Suppressor macrophage treated with lipopolysaccharide for 1 hour (primary cell): ENCODE measurements at places on chromosomes 7 and 10.

GRCh38 chr7:13920053-13920697 lies 69.3 kb downstream of the ETV1 start:
- DNase-seq, result no peak

- DNase-seq, result no peak
These were observed 54.4 kb downstream of the SH3PXD2A start for GRCh38 chr10:103800789-103801540.

GRCh38 chr10:56012101-56012500 lies 349.0 kb downstream of the ZWINT start:
- DNase-seq, result no peak

GRCh38 chr10:131096031-131096430 lies 215.5 kb downstream of the TCERG1L start:
- DNase-seq, result no peak

DNA sequence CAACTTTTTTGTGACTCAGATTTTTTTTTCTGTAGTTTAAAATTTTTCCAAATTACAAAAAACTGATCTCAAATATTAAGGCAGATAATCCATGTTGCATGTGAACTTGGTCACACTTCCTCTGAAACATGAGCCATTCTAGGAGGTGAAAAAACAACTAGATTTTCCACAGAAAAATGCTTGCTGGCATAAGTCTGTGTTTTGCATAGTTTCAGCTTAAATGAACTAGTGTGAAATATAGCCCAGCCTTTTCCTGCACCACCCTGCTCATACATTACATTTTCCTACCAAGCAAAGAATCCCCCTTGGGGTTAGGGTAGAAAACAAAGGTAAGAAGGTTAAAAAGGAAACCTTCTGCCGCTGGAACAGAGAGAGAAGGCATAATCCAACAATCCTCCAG lies 48.2 kb downstream of the SLC25A13 start:
- DNase-seq, result no peak

DNA sequence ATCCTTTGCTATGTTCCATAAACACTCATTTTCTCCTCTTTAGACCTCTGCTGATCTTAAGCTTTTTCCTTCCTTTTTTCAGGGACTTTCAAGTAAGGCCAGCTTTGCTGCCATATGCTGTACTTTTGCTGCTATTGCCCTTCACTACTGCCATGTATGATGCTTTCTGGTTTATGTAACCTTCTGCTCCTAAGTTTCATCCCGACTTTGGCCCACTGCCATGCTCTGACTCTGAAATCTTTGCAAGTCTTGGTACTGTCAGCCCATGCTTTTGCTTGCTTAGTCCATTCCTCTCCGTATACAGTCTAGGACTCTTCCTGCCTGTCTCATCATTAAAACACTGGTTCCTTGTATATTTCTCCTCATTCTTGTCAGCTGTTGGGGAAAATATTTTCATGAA lies 152.4 kb downstream of the RNF133 start:
- DNase-seq, result no peak

GRCh38 chr7:49892481-49892880 lies 119.0 kb downstream of the VWC2 start:
- DNase-seq, result no peak

GRCh38 chr7:114279901-114280300 lies 134.7 kb upstream of the FOXP2 start:
- no peak for DNase-seq

DNA sequence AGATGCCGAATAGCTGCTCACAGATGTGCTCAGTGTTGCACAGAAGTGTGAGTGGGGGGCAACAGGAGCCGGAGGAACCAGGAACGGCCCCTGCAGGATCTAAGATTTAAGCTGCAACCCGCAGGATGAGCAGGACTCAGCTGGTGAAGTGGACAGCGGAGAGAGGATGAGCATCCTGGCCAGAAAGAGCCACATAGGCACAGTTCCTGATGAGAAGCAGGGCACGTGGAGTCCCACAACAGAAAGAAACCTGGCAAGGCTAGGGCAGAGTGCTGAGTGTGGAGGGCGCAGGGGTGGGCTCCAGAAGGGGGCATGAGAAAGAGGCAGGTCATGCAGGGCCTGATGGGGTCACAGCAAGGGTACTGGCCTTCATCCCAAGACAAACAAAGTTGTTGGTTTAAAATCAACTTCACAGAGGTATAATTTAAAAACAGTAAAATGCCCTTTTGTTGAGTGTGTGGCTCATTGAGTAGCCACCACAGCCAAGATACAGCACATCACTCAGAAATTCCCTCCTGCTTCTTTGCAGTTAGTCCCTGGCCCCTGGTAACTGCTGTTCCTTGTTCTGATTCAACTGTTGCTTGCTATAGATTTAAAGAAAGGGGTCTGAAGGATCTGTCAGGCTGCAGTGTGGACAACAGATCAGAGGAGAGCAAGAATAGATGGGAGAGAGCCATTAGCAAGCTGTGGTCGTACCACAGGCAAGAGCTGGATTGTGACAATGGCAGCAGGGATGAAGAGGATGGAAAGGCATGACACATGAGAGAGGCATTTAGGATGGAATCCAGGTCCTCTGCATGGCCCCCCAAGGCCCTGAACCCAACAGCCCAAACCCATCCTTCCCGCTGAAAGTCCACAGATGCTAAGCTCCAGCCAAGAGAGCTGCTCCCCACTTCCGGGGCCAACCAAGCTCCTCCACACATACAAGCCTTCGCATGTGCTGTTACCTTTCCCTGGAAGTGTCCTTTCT lies 53.1 kb upstream of the OSBPL3 start:
- DNase-seq, result no peak

DNA sequence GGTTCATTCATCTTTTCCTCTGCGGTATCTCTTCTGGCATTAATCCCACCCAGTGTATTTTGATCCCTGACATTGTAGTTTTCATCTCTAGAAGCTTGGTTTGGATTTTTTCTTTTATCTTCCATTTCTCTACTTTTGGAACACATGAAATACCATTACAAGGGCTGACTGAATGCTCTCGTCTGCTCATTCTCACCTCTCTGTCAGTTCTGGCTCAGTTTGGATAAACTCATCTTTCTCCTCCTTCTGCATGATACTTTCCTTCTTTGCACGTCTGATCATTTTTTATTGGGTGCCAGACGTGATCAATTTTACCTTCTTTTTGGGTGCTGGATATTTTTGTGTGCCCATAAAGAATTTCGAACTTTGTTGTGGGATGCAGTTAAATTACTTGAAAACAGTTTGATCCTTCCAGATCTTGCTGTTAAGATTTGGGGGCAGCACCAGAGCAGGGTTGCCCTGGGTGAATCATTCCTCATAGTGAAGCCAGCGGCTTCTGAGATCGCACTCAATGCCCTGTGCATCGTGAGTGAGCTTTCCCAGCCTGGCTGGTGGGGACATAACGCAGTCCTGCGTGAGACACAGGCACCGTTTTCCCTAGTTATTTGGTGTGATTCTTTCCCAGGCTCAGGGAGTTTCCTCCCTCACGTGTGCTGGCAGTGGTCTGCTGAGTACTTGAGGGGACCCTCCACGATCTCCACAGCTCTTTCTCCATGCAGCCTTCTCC lies 53.8 kb downstream of the LHPP start:
- DNase-seq, result no peak

DNA sequence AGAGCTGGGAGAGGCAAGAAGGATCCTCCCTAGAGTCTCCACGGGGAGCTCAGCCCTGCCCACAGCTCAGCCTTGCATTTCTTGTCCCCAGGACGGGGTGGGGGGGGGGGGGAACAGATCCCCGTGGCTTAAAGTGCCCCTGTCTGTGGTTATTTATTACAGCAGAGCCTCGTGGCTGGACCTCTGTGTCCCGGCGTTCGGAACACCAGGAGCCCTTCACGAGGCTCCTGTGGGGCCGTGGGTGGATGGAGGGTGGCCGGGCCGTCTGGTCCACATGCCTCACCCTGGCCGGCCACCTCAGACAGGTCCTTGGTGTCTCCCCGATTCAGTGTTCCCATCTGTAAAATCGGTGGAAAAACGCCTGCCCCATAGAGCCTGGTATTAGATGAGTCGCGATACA lies 37.9 kb downstream of the FAM20C start:
- DNase-seq, result no peak

GRCh38 chr7:3028071-3028757 lies 15.5 kb downstream of the CARD11 start:
- DNase-seq, result peak; percentile 83

- DNase-seq, result no peak
These were observed 179.5 kb upstream of the PLXNA4 start for GRCh38 chr7:132755538-132756483.

GRCh38 chr7:54782829-54783228 lies 23.8 kb upstream of the SEC61G start:
- DNase-seq, result no peak

DNA sequence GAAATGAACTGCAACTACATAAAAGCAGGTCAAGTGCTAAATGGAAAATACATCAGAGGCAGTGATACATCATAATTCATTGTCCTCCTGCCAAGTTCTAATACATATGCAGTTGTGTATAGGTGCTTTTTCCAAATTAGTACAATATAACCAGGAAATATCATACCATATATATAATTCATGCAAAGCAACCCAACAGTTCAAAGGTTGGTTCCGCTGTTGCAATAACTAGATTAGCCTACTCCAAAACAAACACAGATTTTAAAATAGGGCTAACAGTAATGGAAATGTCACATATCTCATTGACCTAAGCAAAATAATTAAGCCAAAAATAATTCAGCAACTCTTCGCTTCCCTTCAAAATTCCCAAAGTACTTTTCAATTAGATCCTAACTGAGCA lies 88.9 kb upstream of the NEBL start:
- no peak for DNase-seq

GRCh38 chr7:111638078-111638477 lies 75.8 kb upstream of the IMMP2L start:
- no peak for DNase-seq

DNA sequence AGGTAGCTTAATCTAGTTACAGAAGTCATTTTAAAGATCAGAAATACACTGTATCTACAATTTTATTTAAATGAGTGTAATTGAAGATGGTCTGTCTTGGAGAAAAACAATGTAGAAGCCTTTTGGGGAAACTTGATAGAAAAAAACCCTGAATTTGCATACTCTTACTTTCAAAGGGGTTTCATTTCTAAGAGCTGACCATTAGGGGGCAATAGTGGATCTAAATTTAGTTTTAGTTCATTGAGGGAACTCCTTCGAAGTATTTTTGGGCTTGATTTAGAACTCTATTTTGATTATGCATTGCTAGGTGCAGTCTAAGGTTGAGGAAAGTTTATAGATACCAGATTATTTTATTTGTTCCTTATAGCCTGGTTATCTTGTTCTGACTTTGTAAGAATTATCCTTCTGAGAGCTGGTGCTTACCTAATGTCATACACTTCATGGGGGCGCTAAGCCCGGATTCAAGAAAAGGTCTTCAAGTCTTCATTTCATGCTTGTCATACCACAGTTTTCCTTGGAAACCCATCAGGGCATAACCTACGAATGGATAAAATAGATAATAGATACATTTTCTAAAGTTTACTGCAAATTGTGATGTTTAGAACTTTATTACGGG lies 69.1 kb upstream of the MXI1 start:
- peak; percentile 94 for DNase-seq

- peak; percentile 55 for DNase-seq
These were observed 202.7 kb downstream of the FAM107B start for GRCh38 chr10:14571866-14572507.

GRCh38 chr7:99731638-99732374 lies 3.2 kb downstream of the CYP3A7 start:
- no peak for DNase-seq

DNA sequence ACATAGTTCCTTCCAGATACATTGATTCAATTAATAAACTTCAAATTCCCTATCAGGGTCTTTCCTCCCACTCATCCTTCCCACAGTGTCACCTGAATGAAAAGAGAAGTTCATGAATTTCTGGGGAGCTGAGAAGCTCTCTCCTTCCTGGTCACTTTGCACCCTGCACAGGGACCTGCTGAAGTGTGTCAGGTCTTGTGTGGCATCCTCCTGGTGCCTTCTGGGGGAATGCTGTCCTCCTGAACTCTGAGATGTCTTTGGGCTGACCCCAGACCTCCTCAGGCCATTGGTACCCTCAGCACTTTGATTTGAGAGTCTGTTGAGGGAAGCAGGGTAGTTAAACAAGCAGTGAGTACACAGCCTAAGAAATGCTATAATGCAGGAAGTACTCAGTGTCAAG lies 39.5 kb upstream of the ITGA8 start:
- no peak for DNase-seq

DNA sequence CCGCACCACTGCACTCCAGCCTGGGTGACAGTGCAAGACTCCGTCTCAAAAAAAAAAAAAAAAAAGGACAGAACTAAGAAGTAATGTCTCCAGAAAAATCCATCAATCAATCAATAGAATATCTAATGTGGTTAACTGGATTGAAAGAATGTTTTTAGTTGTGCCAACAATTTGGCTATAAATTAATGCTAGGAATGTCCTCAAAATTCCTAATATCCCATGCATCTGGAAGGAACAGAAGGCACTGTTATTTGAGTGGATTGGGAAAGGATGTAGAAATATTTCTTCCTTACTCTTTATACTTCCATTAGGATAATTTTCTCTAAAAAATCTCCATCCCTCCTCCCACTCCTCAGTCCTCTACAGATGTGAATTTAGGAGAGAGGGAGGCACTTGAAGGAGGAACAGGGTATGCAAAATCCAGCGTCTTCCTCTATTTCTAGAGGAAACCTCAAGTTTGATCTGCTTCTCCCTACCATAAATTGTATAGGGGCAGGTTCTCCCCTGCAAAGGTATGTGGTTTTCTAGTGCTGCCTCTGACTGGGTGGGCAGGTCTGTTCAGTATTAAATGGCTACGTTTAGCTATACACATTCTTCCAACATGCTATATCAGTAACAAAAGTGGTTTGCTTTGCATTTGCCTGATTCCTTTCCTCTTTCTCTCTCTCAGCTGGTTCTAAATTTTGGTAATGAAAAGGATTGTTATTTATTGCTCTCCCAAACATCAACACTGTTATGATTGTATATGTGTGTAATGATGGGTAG lies 54.1 kb downstream of the RNLS start:
- DNase-seq, result no peak

GRCh38 chr10:67036808-67037207 lies 111.0 kb downstream of the LRRTM3 start:
- peak; percentile 10 for DNase-seq

DNA sequence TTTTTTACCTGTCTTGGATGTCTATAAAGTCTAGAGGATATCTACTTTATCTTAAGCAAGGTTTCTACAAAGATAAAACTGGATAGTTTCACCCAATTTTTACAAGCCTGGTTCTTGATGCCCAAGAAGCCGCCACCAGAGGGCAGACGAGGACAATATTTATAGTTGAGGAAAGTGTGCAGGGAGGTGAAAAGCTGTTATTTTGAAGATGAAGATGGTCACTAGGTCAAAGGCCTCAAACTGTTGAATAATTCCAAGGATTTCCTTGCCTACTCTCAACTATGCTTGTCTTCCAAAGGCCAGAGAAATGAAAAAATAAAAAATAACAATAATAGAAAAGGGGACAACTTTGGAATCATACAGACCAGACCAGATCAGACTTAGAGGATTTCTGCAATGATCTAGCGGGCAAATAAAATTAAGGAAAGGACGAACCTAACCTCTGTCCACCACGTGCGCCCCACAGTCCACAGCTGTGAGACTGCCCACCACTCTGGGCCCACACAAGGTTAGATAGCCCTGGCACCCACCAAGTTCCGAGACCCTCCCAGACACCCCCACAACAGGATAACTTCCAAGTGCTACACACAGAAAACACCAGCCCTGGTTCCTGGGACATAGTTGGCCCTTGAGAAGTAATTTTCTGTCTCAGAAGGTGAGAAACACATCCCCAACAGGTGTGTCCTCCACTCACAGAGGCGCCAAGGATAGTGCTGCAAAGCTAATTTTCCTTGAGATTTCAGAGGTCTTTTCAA lies 2.8 kb downstream of the PKD1L1 start:
- peak; percentile 89 for DNase-seq
